ENCODE measurements at places on chromosomes 6 and 20.

DNA sequence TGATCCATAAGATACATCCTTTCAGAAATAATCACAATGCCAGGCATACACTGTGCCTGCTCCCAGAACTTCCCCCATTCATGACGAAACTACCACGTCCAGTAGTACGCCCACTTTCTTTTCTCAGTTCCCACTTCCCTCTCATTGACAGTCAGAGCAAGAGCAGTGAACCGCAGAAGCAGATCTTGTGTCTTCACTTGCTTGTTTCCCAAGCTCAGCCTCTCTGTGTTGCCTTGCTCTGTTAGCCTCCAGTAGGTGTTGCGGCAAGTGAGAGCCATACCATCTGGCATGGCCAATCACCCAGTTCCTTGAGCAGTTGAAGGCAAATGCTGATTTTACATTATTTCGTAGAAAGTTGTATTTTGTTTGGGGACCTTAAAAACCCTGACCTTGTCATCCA lies 11.7 kb downstream of the UST start:
- DNase-seq, result peak; percentile 20

GRCh38 chr6:135600086-135600702 lies 102.7 kb upstream of the AHI1 start:
- DNase-seq, result no peak

- no peak for DNase-seq
Measured at GRCh38 chr6:135505648-135506047, 8.1 kb upstream of the AHI1 start.

DNA sequence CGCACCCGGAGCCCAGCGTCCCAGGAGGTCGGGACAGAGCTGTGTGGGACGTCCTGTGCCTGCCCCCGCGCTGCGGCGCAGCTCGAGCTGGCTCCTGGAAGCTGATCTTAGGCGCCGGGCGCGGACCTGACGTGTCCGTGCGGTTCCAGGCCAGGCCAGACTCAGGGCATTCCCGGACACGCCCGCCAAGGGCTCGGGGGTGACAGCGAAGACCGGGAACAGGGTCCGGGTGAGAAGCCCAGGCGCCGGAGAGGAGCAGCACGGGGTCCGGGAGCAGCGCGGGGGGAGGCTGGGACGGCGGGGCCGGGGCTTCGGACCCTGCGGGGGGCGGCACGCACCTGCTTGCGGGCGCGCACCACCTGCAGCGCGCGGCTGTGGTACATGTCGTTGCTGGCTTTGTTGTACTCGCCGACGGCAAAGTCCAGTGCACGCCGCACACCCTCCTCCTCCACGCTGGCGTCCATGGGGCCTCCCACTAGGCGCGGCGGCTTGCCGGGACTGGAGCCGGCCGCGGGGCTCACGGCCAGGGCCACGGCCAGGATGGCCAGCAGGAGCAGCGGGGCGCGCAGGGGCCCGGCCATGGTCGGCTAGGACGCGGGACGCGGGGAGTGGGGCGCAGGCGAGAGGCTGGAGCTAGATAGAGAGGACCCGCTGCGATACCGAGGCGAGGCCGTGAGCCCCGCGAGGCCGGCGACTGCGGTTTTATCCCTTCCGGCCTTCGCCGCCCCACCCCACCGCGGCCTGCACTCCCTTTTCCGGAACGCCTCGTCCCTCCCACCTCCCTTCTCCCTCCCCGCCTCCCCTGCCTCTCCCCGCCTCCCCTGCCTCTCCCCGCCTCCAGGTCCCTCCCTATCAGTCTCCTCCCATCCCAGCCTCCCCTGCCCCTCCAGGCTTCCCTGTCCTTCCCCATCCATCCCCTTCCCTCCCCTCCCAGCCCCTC lies at the start of gene CST3:
Gene CST3, minus strand, starts transcription at position 674 of the 940 bp plus-strand sequence. Its CDS starts 93 bp downstream, at position 581.
- no peak for DNase-seq

Measured in T-helper 1 cell (primary cell).